Stimulated activated CD8-positive, alpha-beta memory T cell treated with anti-CD3 and anti-CD28 coated beads, Interleukin-7, amount 100 ng/mL, for 1 hour (primary cell): ENCODE measurements at places on chromosomes 6 and 20.

GRCh38 chr6:105893741-105894140 lies 192.4 kb upstream of the PRDM1 start:
- no peak for DNase-seq

DNA sequence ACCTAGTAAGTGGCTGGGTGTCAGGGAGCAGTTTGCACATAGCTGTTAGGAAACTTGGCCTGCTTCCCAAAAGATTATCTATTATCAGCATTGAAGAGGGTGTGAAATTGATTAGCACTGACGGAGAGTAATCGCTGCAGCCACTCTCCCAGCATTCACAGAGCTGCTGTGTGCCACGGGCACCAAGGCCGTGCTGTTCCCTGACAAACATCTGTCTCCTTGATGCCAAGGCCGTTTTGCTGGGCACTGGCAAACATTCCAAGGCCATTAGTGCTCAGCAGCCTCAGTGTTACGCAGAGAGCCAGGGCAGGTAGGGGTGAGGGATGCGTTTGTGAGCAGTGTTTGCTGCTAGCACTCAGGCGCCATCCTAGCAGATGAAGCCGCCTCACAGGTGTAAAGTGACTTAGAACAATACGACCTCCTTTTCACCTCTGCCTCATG lies 57.7 kb upstream of the VSTM2L start:
- DNase-seq = no peak

DNA sequence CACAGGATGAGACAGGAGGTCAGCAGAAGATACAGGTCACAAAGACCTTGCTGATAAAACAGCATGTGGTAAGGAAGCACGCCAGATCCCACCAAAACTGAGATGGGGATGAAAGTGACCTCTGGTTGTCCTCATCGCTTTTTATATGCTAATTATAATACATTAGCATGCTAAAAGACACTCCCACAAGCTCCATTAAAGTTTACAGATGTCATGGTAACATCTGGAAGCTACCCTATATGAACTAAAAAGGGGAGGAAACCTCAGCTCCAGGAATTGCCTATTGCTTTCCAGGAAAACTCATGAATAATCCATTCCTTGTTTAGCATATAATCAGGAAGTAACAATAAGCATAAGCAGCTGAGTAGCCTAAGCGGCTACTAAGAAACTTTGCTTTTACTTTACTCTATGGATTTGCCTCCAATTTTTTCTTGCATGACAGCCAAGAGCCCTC lies 8.4 kb upstream of the RIN2 start:
- no peak for DNase-seq

DNA sequence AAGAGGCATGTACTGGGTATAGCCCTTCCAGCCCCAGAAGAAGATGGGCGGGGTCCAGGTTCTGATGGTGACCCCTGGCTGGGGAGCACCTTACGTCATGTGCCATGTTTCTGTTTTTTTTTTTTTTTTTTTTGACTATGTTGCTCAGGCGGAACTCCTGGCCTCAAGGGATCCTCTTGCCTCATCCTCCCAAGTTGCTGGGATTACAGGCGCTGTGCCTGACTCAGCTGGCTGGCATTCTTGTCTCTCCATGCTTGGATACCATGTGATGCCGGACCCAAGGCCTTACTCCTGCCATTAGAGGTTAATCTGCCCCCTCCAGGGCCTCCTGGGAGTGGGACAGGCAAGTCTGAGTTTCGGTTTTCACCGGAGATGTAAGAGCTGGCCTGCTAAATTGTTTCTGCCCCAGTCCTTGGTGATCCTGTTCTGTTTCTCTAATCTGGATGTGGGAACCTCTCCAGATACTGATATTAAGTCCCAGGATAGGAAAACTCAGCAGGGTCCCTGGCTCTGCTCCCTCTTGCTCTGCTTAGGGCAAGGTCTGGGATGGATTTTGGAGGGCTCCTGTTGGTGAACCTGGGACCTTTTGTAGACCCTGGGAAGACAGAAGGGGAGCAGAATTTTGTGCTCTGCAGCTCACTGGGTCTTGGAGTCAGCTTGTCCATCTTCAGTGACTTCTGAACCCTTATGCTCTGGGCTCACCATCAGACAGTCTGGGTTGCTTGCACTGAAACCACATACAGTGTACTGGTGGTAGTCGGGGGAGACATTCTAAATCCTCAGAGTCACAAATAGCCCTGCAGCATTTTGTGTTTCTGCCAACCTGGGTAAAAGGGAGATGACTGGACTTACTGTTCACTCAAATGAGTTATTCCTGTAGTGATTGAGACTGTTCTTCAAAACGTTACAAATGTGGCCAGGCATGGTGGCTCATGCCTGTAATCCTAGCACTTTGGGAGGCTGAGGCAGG lies 45.1 kb downstream of the PTK7 start:
- no peak for DNase-seq

DNA sequence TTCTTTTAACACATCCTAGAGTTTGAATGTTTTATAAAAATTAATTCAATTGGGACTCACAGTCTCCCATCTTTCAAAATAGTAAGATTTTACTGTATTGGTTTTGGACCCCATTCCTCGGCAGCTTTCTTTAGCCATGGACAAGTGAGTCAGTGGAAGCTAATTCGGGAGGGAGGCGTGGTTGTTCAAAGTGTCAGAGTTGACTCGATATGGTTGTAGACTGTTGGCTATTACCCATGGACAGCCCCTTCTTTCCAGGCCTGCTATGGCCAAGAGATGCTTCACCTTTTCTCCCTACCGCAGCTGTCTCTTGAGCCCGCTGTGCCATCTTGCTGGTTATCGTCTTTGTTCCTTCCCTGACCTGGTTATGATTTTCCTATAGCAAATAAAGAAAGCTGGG lies 243.0 kb downstream of the CD83 start:
- no peak for DNase-seq

- no peak for DNase-seq
Measured at GRCh38 chr6:83057705-83058321, 7.8 kb downstream of the UBE3D start.

DNA sequence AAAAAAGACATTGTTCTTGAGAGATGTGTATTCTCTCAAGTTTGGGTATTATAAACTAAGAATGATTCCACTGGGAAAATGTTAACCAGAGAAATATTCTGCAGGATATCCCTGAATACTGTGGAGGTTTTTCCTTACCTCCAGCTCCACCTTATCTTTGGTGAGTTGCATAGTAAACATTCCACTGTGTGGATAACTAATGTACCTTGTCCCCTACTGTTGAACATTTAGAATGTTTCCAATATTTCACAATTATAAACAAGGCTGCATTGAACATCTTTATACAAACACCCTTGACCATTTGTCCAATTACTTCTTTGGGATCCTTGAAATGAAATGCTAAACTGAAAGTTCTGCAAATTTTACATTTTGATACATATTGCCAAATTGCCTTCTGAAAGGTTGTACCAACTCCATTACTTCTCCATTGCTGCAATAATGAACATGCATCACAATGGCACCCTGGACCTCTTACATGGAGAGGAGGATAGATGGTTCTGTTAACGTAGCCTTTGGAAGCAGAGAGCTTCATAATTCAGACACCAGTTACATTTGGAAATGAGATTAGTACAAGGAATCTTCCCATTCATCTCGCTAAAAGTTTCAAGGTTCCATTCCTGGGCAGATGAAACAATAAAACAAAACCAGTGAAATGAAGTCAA lies 35.0 kb upstream of the STK35 start:
- DNase-seq = no peak

DNA sequence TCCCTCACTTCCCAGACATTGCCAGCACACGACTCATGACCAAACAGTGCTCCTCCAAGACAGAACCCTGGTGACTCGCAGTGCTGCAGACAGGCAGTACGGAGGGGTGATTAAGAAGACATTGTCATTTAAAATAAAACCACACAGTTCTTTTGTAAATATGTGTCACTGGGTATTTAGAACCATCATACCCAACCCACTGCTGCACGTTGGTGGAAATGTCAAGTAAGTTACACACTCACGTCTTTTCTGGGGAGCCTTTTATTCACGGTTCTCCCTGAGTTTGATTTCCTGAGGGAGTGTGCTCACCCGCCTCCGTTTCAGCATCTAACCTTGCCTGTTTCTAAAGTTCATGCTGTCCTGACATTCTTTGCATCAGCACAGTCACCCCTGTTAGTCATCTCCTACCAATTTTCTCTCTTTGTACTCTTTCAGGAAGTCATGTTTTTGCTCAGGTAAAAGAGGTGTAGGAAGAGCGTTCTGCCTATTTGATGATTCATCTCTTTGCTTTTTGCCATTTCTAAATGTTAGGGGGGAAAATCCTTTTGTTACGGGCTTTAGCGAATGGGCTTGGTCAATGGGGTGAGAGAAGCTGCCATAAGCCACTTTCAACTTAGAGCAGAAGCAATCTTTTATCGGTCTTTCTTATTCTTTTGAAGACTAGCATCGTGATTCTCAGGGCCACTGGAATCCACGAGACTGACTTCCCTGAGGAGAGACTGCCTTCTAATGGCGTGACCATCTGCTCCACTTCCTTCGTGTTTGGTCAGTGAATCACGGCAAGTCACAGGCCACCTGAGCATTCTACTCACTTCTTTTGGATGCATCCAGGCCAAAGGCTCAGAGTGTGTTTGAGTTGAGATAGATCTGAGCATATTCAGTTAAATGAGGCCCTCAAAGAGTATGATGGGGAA lies 512.8 kb upstream of the JARID2 start:
- no peak for DNase-seq
